ENCODE measurements at places on chromosomes 7 and 10.

- DNase-seq: no peak
Observed at GRCh38 chr7:65974876-65975275, 7.1 kb downstream of the GUSB start.

DNA sequence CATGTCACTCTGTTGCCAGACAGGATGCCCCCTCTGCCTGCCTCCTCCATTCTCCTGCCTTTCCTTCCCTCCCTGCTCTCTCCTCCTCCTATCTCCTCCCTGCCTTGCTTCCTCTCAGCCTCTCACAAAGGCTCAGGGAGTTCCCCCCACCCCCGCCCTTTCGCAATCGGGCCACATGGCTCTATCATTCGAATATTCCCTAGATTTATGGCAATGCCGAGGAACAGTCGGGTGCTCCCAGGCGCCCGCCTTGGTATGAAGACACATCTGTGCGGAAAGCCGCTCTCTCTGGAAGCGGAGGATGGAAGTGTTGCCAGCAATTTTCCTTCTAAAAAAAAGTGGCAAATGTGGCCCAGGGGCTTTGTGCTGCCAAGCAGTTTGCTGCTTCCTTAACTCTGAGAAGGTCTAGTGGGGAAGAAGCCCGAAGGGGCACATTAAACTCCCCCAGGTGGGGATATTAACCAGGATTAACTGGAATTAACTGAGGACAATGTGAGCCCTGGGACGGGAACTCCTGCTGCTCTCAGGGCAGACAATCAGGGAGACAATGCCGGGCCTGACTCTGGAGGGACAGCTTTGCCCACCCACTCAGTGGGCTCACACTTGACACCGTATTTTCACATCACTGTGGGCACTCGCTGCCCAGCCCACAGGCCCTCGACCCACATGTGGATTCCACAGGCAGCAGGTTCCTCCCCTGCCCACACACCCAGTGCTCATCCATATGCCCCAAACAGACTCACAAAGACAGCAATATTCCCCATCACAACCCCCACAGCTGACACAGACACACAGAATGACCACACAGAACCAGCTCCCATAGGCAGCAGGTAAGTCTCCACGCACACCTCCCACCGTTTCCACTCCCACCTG is 88.4 kb upstream of the SMNDC1 start:
- no peak for DNase-seq

GRCh38 chr7:115410972-115411686 is 489.2 kb downstream of the MDFIC start:
- no peak for DNase-seq

DNA sequence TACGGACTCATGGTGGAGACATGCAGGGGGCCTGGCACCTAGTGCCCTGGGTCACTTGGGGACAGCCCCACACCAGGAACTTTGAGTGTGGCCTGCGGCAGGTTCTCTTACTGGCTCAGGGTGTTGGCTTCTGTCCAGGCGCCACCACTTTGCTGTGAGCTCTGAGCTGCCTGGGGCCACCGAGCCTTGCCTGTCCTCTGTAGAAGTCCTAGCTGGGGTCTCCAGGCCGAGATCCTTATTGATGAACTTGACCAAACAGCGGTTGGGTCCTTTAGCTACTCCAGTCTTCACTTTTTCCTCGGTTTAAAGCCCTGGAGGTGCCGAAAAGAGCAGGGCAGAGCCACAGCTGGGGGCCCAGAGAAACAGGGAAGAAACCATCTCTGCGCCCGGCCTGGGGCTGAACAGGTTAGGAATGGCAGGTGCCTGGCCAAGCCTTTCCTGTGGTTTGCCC is 41.3 kb downstream of the ZNF467 start:
- no peak for DNase-seq

DNA sequence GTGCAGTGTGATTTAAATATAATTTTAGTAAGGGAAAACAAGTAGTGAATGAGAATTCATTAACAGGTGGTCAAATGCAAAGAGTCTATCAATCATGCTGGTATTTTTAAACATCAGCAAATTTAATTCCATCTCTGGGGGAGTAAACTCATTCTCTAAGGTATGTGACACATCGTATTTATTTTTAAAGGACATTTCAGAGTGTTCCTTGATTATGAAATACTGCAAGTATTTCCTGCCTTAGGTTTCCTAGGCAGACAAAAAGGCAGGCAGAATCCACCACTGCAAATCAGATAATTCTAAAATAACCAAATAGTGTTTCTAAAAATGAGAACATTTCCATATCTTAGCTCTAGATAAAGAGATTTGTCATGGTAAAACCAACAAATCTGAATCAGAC is 193.8 kb downstream of the LRRTM3 start:
- DNase-seq: no peak

- peak; percentile 36 for DNase-seq
Observed at GRCh38 chr10:55019439-55019838, 218.4 kb upstream of the PCDH15 start.

DNA sequence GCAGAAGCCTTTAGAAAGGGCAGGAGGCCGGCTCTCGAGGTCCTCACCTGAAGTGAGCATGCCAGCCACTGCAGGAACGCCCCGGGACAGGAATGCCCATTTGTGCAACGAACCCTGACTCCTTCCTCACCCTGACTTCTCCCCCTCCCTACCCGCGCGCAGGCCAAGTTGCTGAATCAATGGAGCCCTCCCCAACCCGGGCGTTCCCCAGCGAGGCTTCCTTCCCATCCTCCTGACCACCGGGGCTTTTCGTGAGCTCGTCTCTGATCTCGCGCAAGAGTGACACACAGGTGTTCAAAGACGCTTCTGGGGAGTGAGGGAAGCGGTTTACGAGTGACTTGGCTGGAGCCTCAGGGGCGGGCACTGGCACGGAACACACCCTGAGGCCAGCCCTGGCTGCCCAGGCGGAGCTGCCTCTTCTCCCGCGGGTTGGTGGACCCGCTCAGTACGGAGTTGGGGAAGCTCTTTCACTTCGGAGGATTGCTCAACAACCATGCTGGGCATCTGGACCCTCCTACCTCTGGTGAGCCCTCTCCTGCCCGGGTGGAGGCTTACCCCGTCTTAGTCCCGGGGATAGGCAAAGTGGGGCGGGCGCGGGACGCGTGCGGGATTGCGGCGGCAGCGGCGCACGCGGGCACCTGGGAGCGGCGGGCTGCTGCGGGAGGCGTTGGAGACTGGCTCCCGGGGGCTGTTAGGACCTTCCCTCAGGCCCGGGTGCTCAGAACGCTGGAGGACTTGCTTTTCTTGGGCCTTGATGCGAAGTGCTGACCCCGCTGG is at the start of gene FAS:
Gene FAS, plus strand, starts transcription at position 415 of the 777 bp plus-strand sequence. Its CDS starts 79 bp downstream, at position 494.
- DNase-seq: no peak

DNA sequence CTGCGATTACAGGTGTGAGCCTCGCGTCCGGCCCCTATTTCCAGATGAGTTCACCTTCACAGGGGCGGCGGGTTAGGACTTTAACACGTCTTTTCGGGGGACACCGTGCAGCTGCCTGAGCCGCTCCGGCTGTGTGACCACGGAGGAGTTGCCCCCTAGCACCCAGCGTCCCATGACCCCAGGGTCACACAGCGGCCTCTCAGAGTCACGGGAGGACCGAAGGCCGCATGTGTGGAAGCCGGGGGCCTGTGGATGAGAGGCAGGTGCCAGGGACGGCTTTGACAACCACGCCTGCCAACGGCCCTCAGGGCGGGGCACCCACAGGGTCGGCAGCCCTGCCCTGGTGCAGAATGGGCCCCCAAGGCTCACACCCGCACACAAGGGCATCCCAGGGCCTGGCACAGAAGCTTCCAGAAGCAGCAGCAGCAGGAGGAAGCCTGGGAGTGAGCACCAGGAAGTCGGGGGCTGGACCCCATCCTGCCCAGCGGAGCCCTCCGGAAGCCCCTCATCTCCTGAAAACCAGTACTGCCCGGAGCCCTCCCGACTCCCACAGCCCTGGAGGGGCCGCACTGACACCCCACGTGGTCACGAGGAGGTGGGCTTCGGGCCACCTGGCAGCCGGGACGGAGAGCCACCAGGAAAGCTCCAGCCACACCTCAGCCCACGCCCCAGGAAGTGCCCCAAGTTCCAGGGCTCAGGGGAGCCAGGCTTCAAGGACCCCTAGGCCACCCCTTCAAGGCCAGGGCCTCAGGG is 32.7 kb downstream of the ADAP1 start:
- no peak for DNase-seq

- DNase-seq: no peak
Observed at GRCh38 chr10:9869205-9869604, 1148.5 kb upstream of the CELF2 start.

Data from astrocyte of the cerebellum (primary cell).